ENCODE measurements at places on chromosomes 5 and 9. TPM values are rescaled to one million over a fixed set of nuclear protein-coding genes. Genes with fewer than 3 reads are reported as not detected.

The AK8 gene
- total RNA-seq = 0.63 TPM

The NOXA1 gene
- total RNA-seq = 0.53 TPM

The CCT5 gene
- 342 TPM for total RNA-seq

The AGXT2 gene
- total RNA-seq = not detected

The ANKRD18A gene
- 1.5 TPM for total RNA-seq

The PKD2L2 gene
- not detected for total RNA-seq

GRCh38 chr5:51385216-51385615, 2.0 kb downstream of the ISL1 start:
- no peaks in the 10 kb centered on the region for H3K36me3 ChIP-seq
- peaks cover 12% of the 10 kb centered on the region for H3K4me1 ChIP-seq
- DNase-seq = no peak
- peaks cover 96% of the 10 kb centered on the region for H3K27me3 ChIP-seq

GRCh38 chr9:78685471-78685870, 388.5 kb downstream of the PSAT1 start:
- no peak overlapping the region for H3K27ac ChIP-seq
- DNase-seq = no peak
- no peaks in the 10 kb centered on the region for H3K36me3 ChIP-seq
- no peaks in the 10 kb centered on the region for H3K27me3 ChIP-seq
- H3K4me3 ChIP-seq = no peak overlapping the region

DNA sequence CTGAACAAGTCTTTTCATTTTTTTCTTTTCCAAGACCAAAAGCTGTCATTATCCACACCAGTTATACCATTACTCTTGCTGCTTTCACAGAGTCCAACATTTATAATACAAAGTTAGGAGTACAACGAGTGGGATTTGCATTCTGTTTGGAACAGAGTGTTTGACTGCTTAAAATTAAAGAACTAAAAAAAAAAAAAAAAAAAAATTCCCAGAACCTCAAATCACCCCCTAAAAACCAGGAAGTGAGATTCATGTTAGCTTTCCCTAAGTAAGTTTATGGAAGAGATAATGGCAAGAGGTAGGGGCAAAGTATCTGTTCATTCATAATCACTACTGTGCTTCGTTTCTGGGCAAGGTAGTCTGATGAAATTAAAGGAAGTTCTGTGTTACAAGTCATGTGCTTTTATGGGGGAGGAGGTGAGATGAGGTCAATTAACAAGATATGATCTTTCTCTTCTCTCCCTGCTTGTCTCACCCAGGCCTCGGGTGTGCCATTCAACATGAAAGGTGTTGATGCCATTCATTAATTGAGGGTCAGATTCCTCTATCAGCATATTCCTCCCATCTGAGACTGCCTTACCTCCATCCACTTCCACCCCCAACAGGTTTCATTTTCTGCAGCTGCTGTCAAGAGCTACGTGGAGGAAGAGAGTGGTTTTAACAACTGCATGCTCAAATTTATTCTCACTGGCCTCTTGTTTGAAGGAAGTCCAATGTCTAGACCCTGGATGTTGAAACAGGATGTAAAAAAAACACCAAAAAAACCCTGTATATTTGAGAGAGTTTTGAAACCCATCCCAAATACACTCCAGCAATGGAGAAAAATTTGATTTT, 58.1 kb downstream of the MARCHF3 start:
- DNase-seq = peak; percentile 50
- peak overlapping the region; percentile 23 for H3K4me3 ChIP-seq
- peaks cover 24% of the 10 kb centered on the region for H3K4me1 ChIP-seq

- no peak overlapping the region for H3K4me3 ChIP-seq
- H3K4me1 ChIP-seq = peaks cover 43% of the 10 kb centered on the region
- no peak overlapping the region for H3K27ac ChIP-seq
These were observed 5.5 kb downstream of the GIN1 start for GRCh38 chr5:103114440-103114839.

DNA sequence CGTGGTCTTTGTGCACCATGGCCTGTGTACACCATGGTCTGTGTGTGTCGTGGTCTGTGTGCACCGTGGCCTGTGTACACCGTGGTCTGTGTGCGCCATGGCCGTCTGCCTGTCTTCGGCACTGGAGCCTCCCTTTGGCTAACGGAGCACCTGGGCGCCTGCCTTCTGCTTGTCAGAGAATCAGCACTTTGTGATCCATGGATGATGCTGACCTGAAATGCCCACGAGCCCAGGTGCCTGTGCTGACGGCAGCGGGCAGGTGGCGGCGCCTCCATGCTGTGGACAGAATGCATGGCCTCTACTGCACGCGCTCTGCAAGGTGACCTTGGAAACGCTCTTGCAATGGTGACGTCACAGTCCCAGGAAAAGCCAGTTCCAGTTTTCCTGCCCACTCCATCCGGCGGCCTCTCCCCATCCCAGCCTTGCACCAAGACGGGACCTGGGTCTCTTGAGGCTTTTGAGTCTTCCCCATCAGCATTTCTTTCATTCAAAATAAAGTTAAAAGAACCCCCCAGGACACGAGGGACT, 14.6 kb downstream of the LCN9 start:
- no peak for DNase-seq
- no peaks in the 10 kb centered on the region for H3K4me1 ChIP-seq
- H3K27me3 ChIP-seq = no peaks in the 10 kb centered on the region
- no peaks in the 10 kb centered on the region for H3K36me3 ChIP-seq
- H3K4me3 ChIP-seq = no peak overlapping the region
- no peak overlapping the region for H3K27ac ChIP-seq

GRCh38 chr9:95065224-95065623, 252.3 kb downstream of the FANCC start:
- no peak overlapping the region for H3K27ac ChIP-seq
- no peaks in the 10 kb centered on the region for H3K27me3 ChIP-seq
- H3K4me3 ChIP-seq = no peak overlapping the region
- no peaks in the 10 kb centered on the region for H3K4me1 ChIP-seq

- H3K27ac ChIP-seq = no peak overlapping the region
- no peaks in the 10 kb centered on the region for H3K36me3 ChIP-seq
- H3K4me1 ChIP-seq = no peaks in the 10 kb centered on the region
- DNase-seq = no peak
These were observed 29.4 kb downstream of the OLFM1 start for GRCh38 chr9:135116881-135117280.

DNA sequence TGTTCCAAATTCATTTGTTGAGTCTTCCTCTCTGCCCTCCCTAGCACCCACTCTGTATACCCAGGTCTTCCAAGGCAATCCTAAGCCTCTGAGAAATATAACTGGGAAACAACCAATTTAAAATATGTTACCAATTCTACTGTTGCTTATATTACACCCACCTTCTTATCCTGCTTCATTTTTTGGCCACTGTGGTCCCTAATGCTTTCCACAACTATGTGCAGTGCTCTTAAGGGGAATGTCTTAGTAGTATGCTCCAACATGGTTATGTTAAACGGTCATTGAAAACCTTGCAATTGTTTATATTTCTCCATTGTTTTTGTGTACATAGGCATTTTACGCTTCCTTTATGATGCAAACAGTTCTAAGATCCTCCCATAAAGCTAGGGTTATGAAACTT, 273.1 kb upstream of the HAPLN1 start:
- no peaks in the 10 kb centered on the region for H3K27me3 ChIP-seq

DNA sequence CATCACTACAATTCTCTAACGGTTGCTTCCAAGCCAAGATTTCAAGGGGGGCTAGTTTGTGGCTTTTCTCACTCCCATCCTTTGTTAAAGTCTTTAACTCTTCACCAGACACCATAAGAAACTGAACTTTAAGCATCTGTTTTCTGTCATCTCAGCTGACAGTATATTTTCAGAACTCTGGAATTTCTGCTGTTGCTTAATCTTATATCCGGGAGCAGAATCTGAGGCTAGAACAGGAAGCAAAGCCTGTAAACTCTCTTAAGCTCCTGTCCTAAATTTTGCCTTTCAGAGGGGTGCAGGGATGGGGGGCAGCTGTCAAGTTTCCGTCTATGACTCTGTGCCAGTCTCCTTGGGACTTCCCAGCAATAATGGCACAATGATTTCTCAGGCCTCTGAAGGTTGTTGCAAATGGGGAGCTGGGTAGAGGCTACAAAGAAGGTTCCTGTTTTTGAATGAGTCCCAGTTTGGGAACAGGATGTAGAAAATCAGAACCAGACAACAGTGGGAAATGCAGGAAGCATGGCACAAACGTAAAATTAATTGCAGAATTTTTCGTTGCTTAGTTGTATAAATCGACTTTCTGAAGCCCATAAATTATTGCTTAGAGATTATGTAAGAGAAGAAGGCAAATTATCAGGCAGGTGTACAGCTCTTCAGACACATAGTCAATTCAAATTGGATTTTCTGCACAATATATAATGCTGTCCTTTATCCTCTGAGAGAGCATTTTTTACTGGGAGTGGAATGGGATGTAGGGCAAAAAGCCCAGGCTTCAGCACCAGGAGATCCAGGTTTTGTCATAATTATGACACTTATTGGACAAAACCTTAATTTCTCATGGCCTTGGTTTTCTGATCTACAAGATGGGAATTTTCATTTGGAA, 430.9 kb downstream of the DMAC1 start:
- no peak overlapping the region for H3K4me3 ChIP-seq
- no peaks in the 10 kb centered on the region for H3K4me1 ChIP-seq
- no peaks in the 10 kb centered on the region for H3K36me3 ChIP-seq
- H3K27me3 ChIP-seq = no peaks in the 10 kb centered on the region
- DNase-seq = no peak
- no peak overlapping the region for H3K27ac ChIP-seq

DNA sequence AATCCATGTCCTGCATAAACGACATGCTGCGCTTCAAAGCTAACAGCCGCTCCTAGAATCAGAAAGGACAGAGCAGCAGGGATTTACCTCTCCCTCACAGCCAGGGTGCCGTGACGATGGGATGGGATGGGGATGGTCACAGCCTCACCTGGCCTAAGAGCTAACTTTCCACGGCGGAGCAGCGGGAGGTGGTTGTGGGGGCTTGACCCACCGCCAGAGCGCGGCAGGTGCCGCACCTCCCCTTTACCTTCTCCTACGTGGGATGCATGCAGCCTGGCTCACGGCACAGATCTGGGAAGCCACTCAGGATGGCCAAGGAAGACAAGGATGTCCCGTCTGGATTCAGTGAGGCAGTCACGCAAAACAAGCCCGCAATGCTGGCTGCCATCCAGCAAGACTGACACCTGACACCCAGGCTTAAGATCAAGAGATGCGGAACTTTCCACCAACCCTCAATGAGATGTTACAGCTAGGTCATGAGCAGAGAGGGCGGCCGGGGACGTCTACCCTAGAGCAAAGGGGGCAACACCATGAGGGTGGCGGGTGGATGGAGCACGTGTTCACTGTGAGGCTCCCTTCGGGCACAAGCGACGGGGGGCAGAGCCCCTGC, 5.8 kb downstream of the BRD9 start:
- no peak for DNase-seq
- peaks cover 82% of the 10 kb centered on the region for H3K36me3 ChIP-seq
- H3K4me1 ChIP-seq = peaks cover 32% of the 10 kb centered on the region
- H3K4me3 ChIP-seq = no peak overlapping the region
- peaks cover 6% of the 10 kb centered on the region for H3K27me3 ChIP-seq

- no peak for DNase-seq
- H3K4me3 ChIP-seq = peak overlapping the region; percentile 18
- H3K27me3 ChIP-seq = peaks cover 96% of the 10 kb centered on the region
These were observed 25.7 kb downstream of the CDKN2A start for GRCh38 chr9:21968331-21969010.

DNA sequence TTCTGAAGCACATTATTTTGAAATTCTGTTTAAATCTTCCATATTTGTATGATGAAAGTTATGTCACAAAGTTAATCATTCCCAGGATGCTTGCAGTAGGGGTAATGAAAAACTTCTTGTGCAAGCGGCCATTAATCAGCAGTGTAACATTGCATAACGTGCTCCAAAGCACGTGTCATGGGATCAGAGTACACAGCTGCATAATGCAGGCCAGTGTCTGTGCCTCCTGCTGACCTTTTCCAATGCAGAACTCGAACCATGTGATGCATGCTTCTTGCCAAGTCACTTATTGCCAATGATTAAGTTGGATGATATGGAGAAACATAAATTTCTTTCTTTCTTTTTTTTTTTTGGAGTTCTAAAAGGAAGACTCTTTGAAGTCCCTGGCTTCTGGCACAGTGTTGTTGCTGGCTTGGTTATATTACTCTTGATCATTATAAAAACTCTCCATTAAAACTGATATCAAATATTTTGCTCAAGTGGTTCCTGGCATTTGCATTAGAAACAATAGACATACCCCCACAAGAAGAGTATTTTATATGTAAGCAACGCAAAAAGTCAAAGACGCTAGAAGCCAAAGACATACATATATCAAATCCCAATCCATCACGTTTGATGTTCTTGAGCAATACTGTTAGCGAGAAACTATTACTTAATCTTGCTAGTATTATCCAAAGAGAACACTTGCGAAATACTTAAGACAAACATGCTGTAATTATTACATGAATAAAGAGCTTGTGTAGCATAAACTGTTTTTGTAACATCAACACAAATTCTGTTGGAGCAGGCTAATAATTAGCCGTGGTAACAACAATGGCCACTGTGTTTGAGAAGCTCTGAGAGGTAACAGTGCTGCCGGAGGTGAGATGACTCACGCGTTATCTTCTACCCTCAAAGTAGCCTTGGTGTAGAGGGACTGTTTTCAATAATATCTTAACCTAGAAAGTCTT, 164.2 kb downstream of the AUH start:
- peaks cover 52% of the 10 kb centered on the region for H3K36me3 ChIP-seq
- no peak overlapping the region for H3K4me3 ChIP-seq
- no peak overlapping the region for H3K27ac ChIP-seq
- H3K4me1 ChIP-seq = peaks cover 64% of the 10 kb centered on the region
- DNase-seq = no peak

GRCh38 chr9:22143799-22144625, 134.9 kb upstream of the CDKN2B start:
- H3K4me1 ChIP-seq = peaks cover 21% of the 10 kb centered on the region
- H3K27ac ChIP-seq = no peak overlapping the region
- peaks cover 59% of the 10 kb centered on the region for H3K27me3 ChIP-seq
- DNase-seq = no peak
- no peaks in the 10 kb centered on the region for H3K36me3 ChIP-seq
- H3K4me3 ChIP-seq = no peak overlapping the region

- H3K4me1 ChIP-seq = peaks cover 6% of the 10 kb centered on the region
- no peaks in the 10 kb centered on the region for H3K27me3 ChIP-seq
- no peak for DNase-seq
- no peak overlapping the region for H3K4me3 ChIP-seq
- peaks cover 48% of the 10 kb centered on the region for H3K36me3 ChIP-seq
- no peak overlapping the region for H3K27ac ChIP-seq
These were observed 10.4 kb downstream of the CDK5RAP2 start for GRCh38 chr9:120569556-120569955.

- H3K27ac ChIP-seq = no peak overlapping the region
- no peaks in the 10 kb centered on the region for H3K27me3 ChIP-seq
- H3K4me1 ChIP-seq = peaks cover 34% of the 10 kb centered on the region
- no peaks in the 10 kb centered on the region for H3K36me3 ChIP-seq
- no peak for DNase-seq
These were observed 15.7 kb downstream of the TMEM8B start for GRCh38 chr9:35844628-35845270.
